ENCODE measurements at places on chromosomes 4 and X.

DNA sequence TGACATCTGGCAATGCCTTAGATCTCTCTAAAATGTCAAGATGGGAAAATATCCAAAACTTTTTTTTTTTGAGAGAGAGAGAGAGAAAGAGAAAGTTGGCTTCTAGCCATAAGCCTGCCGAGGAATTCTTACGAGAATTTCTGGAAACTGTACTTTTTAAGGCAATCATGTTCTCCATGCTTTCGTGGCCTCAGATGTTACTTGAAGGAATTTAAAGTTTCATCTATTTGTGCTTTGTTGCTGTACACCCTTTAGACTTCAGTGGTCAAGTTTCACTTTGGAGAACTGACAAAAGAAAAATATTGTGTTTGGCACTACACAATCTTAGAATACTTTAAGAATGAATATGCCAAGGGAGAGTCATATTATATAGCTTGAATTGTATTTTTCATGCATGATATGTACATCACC lies 53.9 kb downstream of the FAT4 start:
- no peak for DNase-seq

- no peak for DNase-seq
These were observed 98.8 kb upstream of the EGFL6 start for GRCh38 chrX:13470685-13470977.

DNA sequence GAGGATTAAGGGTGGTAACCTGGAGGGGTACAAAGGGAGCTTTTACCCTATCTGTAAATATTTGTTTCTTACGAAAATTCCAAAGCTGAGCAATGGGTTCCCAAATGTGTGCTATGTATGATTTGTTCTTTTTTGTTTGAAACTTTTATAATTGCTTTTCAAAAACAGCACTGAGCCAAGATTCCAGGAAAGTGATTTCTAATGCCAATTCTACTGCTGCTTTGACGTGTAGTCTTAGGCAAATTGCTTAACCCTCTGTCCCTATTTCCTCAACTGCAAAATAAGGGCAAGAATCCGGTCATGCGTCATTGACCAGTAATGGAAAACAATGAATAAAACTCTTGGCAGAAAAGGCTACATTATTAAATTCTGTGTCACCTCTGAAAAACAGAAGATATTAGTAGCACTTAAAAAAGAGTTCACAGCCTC lies 454.7 kb downstream of the IL15 start:
- DNase-seq = no peak

- DNase-seq = no peak
These were observed 8.8 kb downstream of the CHST7 start for GRCh38 chrX:46582325-46582724.

DNA sequence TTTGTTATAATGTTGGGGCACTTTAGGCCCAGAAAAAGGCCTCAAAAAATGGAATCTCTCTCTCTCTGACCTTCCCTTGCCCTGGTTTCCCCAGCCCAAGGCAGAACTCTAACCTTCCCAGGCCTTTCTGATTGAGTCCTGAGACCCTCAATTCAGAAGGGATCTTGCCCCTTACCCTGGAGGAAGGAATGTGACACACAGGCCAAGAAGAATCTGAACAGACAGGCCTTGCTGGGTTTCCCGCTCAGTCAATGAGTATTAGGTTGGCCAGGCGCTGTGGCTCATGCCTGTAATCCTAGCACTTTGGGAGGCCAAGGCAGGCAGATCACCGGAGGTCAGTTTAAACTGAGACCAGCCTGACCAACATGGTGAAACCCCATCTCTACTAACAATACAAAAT lies 27.6 kb downstream of the ELOVL6 start:
- no peak for DNase-seq

- no peak for DNase-seq
These were observed 376.7 kb upstream of the SMIM31 start for GRCh38 chr4:164377277-164377676.

- no peak for DNase-seq
These were observed 435.2 kb upstream of the CTSO start for GRCh38 chr4:156388826-156389225.

GRCh38 chr4:177235026-177235425 lies 74.6 kb upstream of the NEIL3 start:
- no peak for DNase-seq

- DNase-seq = peak; percentile 44
These were observed 12.0 kb upstream of the RBBP7 start for GRCh38 chrX:16882169-16882568.

DNA sequence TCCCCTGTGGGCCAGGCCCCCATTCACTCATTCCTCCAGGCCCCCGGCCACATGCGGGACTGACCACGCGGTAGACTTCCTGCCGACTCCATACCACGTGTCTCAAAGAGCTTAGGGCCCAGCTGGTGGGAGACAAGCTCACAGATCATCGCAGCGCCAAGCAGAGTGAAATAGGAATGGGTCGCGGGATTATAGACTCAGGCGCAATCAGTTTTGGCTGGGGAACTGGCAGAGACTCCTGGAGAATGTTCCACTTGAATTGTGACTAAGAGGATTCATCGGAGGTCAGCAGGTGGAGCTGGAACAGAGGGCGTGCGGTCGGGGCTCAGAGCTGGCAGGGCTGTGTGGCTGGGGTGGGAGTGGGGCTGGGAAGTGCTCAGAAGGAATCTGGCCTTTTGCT lies 15.6 kb downstream of the ATP2B3 start:
- DNase-seq = peak; percentile 10

- DNase-seq = no peak
These were observed 14.8 kb downstream of the TIGD2 start for GRCh38 chr4:89125901-89126782.

DNA sequence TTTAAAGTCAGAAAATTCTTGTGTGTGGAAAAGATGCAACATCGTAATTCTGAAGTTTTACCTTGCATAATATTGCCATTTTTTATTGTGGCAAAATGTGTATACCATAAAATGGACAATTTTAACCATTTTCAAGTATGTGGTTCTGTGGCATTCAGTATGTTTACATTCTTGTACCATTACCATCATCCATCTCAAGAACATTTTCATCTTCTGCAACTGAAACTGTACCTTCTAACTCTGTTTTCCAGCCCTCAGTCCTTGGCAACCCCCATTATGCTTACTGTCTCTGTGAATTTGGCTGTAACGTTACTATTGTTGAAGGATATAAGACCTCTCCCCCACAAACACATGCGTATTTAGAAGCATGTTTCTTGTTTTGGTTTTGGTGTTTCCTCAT lies 123.2 kb downstream of the BMPR1B start:
- DNase-seq = no peak

- DNase-seq = peak; percentile 13
These were observed 29.0 kb downstream of the CNOT6L start for GRCh38 chr4:77790146-77790545.

GRCh38 chrX:150879855-150880807 lies 18.3 kb downstream of the CD99L2 start:
- no peak for DNase-seq

- DNase-seq = peak; percentile 74
These were observed 58.0 kb upstream of the FRMPD4 start for GRCh38 chrX:12080265-12080664.

- peak; percentile 8 for DNase-seq
These were observed 1.9 kb upstream of the EIF1AX start for GRCh38 chrX:20143561-20143960.

DNA sequence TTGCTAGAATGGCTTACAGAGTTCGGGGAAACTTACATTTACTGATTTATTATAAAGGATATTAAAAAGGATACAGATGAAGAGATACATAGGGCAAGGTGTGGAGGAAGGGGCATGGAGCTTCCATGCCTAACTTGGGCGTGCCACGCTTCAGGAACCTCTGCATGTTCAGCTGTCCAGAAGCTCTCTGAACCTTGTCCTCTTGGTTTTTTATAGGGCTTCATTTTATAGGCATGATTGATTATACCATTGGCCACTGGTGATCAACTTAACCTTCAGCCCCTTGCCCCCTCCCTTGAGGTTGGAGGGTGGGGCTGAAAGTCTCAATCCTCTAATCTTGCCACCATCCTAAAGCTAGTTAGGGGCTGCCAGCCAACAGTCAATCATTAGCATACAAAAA lies 10.7 kb downstream of the SMAD1 start:
- no peak for DNase-seq

DNA sequence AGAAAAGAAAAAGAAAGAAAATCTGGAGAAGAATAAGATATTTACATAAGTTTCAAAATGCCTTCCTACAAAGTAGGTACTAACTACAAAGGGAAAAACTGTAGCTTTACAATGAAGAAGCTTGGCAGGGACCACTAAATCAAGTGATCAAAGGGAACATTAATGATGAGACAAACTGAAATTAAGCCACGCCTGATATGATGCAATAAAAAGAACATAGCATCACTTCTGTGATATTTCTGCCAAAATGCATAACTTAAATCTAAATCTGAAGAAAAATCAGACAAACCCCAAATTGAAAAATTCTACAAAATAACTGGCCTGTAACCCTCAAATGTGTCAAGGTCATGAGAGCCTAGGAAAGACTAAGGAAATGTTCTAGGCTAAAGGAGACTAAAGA lies 8.9 kb upstream of the DCLK2 start:
- DNase-seq = no peak

GRCh38 chr4:5893591-5893990 lies 705 bp upstream of the CRMP1 start:
- no peak for DNase-seq

Data from NCI-H1092 treated with DMSO at 0.1 percent for 48 hours (cell line).